ENCODE measurements at places on chromosomes 13 and 19.

DNA sequence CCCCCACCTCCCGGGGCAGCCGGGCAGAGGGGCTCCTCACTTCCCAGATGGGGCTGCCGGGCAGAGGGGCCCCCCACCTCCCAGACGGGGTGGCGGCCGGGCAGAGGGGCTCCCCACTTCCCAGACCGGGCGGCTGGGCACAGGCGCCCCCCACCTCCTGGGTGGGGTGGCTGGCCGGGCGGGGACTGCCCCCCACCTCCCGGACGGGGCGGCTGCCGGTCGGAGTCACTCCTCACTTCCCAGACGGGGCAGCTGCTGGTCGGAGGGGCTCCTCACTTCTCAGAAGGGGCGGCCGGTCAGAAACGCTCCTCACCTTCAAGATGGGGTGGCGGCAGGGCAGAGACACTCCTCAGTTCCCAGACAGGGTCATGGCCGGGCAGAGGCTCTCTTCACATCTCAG lies 43.9 kb downstream of the ZNF730 start:
- no peak for DNase-seq

DNA sequence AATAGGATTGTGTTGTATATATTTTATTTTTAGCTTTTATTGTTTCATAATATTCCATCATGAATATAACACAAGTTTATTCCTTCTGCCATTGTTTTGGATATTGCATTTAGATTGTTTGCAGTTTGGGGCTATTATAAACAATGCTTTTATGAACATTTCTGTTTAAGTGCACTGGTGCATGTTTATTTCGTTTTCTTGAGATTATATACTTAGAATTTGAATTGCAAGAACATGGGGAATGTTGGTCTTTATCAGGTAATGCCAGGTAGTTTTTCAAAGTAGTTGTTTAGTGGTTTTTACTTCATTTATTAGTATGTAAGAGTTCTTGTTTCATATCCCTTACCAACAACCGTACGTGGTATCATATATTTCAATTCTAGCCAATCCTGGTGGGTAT lies 4.3 kb downstream of the LSM14A start:
- no peak for DNase-seq

DNA sequence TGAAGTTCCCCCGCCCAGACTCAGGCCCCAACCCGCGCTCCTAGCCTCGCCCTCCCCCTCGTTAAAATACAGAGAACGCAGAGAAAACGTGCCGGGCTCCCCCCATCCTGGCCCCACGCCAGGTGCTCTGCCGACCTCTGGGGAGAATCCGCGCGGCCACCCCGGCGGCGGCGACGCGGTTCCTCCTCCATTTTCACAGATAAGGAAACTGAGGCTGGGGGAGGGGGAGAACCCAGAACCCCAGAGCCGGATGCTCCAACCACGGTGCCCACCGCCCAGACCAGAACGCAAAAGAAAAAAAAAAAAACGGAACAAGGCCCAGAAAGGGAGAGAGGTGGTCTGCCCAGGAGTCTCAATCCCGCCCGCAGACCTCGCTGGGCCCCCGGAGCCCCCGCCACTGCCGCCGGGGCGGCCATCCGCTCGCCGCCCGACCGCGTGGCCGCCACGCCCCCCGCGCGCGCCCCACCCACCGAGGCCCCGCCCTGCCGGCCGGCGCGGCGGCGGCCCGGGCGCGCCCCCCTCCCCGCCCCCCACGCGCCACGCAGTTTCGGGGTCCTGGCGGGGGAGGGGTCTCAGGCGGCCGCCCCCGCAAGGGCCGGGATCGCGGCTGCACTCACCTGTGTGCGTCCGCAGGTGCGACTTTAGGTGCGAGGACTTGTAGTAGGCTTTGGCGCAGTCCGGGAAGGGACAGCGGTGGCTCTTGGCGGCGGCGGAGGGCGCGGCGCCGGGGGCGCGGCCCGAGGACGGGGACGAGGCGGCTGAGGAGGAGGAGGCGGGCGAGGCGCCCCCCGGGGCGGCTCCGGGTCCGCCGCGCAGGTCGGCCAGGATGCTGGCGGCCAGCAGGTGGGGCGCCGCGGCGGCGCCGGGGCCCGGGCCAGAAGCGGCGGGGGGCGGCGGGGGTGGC lies 703 bp downstream of the KLF16 start:
- peak; percentile 55 for DNase-seq

GRCh38 chr13:98707281-98707999 lies 45.0 kb downstream of the SLC15A1 start:
- peak; percentile 20 for DNase-seq

DNA sequence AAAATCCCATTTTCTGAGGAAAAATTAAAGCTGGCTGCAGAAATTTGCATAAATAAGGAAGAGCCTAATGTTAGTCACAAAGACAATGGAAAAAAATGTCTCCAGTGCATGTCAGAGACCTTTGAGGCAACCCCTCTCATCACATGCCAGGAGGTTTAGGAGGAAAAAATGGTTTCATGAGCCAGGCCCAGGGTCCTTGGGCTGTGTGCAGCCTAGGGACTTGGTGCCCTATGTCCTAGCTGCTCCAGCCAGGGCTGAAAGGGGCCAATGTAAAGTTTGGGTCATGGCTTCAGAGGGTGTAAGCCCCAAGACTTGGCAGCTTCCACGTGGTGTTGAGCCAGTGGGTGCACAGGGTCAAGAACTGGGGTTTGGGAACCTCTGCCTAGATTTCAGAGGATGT lies 1252.6 kb downstream of the PCDH9 start:
- no peak for DNase-seq

DNA sequence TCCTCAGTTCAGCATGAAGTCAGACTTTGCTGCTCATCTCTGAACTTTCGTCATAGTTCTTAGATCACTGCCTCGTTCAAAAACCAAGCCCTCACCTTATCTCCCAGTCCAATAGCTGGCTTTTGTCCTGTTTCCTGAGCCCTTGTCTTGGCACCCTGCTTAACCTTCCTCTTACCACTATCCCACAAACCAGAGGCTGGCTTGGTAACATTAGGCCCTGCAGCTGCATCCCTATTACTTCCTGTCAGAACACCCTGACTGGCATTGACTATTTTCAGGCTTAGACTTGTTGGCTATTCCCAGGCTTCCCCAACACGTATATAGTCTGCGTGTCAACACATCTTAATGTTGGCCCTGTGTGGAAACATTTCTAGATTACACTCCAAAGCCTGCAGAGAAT lies 172.4 kb downstream of the VWA8 start:
- no peak for DNase-seq

GRCh38 chr19:54461210-54461609 lies 2.4 kb downstream of the LENG9 start:
- no peak for DNase-seq

- DNase-seq = no peak
Observed at GRCh38 chr13:53079691-53080090, 51.1 kb downstream of the OLFM4 start.

DNA sequence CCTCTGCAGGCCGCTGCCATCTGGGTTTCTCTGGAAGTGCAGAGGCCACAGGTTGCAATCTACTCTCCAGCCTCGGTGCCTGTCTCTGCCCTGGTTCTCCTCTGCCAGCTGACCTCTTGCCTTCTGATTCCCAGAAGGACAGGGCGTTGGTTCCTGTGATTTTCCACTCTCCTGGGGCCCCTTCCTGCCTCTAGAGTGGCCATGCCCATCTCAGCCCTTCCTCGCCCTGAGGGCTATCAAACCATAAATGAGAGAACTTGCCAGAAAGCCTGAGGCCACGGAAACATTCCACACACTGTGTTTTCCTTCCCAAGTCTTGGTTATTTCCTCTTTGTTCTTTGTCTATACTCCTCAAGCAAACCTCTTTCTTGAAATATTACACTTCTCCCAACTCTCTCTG lies 146.2 kb downstream of the SHISA2 start:
- no peak for DNase-seq

DNA sequence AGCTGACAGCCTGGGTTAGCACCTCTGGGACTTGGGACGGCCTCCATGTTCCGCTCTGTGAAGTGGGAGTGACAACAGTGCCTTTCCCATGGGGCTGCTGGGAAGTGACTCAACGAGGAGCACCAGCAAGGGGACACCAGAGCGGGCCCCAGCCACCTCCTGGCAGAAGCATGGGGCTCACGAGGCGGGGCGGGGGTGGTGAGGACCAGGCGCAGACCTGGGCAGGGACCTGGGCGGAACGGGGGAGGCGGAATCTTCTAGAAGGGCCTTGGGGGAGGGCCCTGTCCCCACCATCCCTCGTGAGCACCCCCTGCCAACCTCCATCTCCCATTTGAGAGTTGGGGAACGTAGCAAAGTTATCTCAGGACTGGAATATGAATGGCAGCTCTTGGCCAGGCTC lies 37.9 kb downstream of the KDM4B start:
- DNase-seq = no peak

GRCh38 chr13:92122186-92122853 lies 723.9 kb downstream of the GPC5 start:
- DNase-seq = no peak

DNA sequence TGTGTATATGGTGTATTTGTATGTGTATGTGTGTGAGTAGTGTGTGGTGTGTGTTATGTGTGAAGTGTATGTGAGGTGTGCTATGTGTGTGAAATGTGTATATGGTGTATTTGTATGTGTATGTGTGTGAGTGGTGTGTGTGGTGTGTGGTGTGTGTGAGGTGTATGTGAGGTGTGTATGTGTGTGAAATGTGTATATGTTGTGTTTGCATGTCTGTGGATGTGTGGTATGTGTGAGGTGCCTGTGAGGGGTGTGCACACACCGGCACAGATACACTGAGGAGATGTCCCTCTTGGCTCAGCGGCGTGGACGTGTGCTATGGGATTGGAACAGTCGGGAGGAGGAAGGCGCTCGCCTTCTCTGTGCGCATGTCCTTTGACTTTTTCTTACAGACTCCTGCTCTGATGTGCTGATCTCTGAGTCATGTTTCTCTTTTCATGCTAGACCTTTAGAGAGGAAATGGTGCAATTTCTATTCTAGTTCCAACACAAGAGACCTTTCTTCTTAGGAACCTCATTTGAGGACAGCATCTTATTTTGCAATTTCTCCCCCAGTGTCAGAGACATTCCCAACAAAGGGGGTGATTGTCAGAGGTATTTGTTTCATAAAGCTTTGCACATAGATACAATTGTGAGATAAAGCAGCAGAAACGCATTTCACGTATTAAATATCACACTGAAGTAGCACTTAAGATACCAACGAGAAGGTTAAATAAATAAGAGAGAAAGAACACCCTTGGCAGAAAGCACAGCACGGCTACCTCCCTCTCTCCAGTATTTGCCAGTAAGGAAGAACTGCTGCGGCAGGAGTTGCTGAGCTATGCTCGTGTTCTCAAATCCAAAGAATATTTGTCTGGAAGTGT lies 11.3 kb upstream of the TNFRSF19 start:
- DNase-seq = no peak

DNA sequence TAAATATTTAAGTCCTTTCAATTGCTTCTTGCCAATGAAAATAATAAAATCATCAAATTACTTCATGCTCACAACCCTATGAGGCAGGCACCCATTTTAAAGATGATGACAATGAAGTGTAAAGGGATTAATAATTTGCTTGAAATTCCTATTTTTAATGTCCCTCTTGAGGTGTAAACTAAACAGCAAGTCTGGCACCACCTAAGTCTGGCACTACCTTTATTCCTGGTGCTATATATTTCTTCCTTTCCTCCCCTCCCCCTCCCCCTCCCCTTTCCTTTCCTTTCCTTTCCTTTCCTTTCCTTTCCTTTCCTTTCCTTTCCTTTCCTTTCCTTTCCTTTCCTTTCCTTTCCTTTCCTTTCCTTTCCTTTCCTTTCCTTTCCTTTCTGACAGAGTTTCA lies 42.2 kb downstream of the FLT1 start:
- no peak for DNase-seq

- no peak for DNase-seq
Observed at GRCh38 chr19:42271045-42271419, 2.0 kb downstream of the CIC start.

DNA sequence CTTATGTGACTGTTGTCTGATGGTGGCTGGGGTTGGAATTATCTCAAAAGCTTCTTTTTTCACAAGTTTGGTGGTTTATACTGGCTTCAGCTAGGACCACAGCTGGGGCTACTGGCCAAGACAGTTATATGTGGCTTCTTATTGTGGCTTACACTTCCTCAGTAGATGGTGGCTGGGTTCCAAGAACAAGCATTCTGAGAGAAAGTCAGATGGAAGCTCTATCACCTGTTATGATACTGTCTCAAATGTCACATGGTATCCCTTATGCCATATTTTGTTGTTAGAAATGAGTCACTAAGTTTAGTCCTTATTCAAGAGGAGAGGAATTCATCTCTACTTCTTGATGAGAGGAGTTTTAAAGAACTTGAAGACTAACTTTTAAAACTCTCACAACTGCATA lies 41.6 kb downstream of the NDFIP2 start:
- DNase-seq = no peak

DNA sequence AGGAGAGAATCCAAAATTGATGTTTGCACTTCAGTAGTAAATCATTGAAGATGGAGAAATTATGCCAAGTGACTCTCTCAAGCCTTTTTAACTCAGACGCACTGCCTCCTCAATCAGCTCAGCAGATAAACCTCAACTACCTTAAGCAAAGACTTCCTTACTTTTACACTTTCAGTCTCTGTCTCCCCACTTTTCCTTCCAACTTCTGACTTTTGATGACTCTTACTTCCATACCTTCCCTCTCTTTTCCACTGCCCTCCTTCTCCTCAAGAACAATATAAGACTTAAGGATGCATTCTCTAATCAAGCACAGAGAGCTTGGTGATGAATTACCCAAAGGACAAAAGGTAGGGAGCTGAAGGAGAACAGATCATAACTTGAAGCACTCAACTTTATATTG lies 4.8 kb upstream of the DACH1 start:
- no peak for DNase-seq

DNA sequence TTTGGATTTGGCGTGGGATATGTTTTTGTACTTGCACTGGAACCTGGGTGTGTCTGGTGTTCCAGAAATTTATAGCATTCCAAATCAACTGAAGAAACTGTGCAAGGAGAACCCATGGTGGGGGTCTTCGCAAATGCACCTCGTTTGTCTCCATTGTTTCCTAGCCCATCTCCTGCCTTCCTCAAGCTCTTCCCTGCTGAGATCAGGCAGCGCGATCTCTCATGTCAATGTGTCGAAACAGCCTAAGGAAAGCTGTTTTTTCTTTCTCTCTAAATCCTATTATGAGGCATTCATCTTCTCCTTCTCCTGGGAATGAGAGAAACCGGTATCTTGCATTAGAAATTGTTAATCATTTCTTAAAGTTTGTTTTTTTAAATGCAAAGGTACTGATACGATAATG lies 131.0 kb downstream of the KLF5 start:
- no peak for DNase-seq

DNA sequence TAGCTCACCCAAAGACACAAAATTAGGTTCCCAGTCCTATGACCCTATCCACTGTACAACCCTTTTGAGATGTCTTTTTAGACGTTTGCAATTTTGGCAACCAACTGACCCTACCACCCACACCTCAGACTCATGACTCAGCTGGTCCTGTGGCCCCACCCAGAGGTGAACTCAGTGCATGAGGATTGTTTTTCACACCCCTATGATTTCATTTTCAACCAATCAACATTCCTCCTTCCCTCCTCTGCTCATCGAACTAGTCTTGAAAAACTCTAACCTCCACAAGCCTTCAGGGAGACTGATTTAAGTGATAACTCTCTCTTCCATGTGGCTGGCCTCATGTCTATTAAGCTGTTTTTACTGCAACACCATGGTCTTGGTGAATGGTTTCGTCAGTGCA lies 350.7 kb downstream of the UQCRFS1 start:
- DNase-seq = no peak

Data from germinal center (tissue), 1 donor.